ENCODE measurements at places on chromosomes 6 and 20.

DNA sequence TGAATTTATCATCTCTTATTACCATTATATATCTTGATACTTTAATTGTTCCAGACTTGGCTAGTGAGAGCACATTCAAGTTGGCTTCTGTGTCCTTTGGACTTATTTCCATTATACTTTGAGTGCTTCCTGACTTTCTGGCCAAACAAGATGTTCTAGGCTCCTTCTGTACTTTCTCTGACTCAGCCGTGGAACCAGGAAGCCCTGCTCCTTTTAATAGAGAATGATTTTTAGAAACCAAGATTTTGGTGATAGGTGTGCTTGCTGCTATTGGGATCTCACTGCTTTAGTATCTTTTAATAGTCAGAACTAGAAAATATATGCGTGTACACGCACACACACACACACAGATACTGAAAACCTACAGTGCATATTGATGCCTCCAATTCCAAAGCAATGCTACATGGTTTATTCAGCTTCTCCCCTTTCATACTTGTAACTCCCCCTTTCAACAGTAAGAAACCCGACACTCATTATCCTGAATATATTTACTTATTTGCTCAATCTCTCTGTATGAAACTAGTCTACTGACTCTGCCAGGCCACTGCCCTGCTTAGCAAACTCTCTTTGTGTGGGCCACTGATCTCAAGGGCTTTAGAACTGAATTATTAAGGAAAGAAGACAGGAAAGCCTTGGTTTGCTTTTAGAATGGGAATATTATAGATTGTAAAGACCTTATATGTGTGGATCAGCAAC lies 42.7 kb upstream of the EZR start:
- no peak for DNase-seq

DNA sequence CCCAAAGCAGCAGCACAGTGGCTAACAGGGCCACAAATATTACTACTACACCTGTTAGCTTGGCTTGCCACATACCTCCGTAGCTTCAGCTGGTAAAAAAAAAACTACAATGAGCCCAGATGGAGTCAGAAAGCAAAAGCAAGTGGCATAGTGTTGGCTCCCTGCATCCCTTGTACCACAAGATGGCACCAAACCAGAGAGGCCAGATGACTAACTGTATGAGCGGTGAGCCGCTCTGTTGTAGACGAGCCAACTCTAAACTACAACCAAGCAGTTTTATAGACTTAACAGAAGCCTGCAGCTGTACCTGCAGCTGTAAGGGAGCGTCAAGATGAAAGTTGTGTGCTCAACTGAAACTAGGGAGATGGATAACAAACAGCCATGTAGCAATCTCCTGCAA lies 84.5 kb upstream of the MCHR2 start:
- no peak for DNase-seq

DNA sequence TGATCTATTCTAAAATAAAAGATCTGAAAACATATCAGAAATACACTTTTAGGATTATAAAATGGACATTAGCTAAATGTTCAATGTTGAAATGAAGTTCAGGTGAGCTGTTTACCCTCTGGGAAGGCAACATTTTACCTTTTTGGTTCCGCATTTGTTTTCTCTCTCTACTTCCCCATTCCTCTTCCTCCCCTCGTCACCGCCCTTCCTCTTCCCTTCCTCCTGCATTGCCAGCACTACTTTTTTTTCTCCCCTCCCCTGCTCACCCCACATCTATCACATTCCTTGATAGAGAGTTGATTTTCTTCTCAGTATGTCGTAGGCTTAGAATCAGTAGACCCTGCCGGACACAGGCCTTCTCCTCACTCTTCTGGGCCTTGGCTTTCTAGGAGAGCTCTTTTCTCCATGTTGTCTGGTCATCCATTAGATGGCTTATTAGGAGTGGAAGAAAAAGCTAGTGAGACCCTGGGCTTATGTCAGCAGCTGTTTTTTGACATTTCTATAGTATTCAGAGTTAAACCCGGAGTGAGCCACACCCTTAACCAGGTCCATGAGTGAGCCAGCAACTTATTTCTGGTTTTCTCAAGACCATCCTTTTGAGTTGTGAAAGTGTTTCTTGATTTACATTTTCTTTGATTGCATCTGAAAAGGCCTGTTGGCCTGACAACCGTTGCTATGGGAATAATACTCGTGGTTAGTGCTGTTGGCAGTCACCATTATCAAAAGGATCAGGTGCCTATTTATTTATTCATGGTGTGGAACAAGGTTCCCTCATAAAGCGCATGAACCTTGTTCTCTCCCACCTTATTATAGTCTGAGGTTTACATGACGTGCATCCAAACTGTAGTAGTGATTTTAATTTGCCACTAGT lies 90.9 kb downstream of the DTD1 start:
- DNase-seq, result no peak

DNA sequence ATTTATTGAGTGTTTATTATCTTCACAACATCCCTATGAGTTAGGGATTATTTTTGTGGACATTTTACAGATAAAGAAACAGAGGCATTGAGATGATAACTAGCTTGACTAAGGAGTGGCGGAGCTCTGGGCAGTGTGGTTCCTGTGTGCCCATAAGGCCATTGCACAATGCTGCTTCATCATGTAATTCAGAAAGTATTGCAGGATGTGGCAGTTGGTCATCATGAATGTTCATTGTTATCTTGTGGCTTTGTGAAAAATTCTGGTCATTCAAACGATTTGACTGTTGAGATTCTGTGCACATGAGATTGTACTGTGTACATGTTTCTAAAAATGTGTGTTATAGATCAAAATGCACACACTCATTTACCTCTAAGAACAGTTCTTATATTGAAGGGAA lies 150.8 kb downstream of the ESR1 start:
- DNase-seq, result no peak

DNA sequence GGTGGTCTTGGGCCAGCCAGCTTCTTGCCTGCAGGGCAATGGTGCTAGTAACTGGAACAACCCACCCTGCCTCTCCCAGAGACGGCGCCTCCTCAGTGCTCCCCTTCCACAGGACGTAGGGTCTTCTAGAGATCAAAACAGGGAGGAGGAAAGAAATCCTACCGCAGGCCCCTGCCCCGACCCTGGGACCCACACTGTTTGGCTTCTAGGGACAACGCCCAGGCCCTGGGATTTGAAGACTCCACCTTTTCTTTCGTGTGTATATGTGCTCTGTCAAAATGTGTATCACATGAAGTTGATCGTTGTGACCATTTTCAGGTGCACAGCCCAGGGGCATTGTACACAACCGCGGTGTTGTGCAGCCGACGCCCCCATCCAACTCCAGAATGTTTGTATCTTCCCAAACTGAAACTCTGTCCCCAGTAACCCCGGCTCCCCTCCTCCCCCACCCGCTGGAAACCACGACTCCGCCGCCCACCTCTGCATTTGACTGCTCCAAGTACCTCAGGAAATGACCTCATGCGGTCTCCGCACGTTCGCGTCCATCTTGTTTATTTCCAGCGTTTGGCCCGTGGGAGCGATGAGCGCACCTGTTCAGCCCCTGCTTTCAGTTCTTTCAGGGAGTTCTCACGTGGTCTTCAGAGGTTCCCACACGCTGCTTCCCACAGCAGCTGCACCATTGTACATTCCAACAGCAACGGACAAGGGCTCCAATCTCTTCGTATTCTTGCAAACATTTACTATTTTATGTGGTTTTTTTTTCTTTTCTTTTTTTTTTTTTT lies 3.4 kb upstream of the BHLHE23 start:
- peak; percentile 45 for DNase-seq

DNA sequence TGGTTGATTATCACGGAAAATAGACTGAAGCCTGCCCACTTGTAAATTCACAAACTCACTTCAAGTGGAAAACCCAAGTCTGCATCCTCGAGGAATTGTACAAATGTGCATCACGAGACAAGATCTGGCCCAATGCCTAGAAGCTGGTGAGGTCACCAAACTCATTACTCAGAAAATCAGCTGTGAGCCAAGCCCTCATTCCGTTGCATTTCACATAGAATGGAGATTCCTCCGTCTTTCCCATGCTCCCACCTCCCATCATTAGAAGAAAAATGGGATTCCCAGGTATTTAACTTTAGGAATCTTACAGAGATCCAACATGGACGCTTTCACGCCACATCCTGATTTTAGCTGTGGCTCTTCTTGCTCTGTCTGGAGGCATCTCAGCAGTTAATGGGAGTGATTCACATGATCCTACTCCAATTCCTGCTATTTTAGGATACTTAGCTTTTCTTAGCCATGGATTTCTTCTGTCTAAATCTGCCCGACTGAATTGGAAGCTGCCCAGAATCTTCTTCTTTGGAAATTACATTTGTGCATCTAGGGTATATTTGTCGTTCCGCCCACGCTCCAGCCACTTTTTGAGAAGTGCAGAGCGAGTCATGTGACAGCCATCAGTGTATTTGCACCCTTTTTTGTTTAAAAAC lies 68.7 kb upstream of the STMND1 start:
- DNase-seq, result no peak

DNA sequence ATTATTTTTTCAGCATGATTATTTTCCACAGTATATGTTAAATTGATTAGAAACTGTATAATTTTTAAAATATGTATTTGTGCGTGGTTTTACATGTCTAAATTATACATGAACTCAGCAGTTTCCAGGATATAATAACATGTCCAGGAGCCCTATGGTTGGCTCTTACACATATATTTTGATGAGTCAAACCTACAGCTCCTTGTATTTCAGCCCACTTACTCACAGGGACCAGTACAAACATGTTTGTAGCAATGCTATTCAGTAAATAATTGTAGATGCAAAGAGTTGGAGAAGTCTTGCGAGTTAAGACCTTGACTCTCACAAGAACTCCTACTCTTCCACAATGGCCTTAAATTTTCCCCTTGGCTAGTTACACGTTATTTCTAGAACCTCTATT lies 107.2 kb upstream of the SASH1 start:
- no peak for DNase-seq

DNA sequence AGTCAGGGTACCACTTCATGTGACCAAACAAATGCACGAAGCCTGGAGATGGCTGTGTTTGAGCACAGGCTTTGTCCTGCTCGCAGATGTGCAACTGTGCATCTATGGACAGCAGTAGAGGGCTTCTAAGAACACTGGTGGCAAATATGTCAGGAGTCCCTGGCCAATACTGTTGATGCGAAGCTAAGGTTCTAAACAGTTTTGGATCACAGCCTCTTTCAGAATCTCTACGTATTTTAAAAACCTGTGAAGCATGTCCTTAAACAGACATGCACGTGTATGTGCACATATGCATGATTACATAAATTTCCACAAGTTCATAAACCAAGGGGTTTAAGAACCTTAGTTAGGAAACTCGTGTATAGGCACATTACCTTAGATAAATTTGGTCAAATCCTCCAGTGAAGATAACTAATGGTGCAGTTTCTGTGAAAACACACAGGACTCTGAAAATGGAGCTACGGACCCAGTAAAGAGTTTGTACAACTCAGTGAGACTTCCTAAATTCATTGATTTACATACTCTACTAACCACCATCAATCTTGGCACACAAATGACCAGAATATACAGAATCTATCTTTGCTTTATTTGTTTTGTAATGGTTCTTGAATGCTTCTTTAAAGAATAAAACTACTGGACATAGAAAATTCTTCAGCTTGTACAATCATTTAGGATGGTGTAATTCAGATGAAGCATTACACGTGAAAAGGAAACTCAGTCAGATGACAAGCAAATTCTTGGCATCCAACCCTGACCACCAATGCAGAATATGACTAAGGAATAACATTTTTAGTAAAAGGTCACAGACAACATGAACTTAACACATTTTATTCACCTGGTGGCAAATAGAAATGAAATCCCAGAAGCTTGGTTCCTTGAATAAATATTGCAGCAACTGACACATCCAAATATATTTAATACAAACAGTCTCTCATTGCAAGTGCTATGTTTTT lies 27.4 kb downstream of the KCNQ5 start:
- no peak for DNase-seq

- no peak for DNase-seq
Measured at GRCh38 chr20:61727761-61728160, 337.9 kb downstream of the TAF4 start.

GRCh38 chr6:128606611-128607010 lies 86.2 kb upstream of the PTPRK start:
- no peak for DNase-seq

DNA sequence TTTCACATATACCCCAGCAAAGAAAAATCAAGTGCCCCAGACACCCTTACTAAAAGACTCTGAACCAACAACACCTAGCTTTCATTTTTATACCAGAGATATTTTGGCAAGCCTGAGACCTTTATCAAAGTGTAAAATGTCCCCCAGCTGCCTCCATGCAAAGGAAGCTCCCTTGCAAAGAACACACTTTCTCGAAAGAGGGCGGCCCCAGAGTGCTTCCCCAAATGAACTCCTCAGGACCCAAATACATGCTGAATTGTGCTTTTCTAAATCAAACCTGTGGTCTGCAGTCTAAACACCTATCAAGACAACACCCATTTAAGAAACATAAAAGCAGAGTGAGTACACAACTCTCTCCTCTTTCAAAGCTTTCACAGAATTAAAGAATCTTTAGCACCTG lies 490 bp downstream of the IPCEF1 start:
- no peak for DNase-seq

- no peak for DNase-seq
Measured at GRCh38 chr6:74658391-74658790, 547.5 kb downstream of the COL12A1 start.

DNA sequence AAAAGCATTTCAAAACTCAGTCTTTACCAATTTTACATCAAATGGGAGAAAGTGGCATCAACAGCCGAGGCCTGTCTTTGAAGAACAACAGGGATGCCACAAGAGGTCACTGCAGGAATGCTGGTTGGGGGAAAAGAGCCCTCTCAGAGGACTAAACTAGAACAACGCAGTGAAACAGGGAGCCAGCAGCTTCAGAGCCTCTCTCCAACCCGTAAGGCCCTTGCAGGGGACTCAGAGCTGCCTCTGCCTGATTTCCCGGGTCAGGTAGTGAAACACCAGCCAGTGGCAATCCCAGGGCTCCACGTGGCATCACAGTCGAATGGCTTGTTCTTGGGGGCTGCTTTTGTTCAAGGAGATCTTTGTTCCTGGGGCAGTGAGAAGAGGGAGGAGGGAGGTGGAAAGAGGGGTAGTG lies 55.0 kb upstream of the KCNK16 start:
- no peak for DNase-seq
